Activated T-cell treated with anti-CD3 and anti-CD28 coated beads for 48 hours (primary cell): ENCODE measurements at places on chromosomes 12 and 14.

- DNase-seq: no peak
Observed at GRCh38 chr12:128637642-128638606, 185.8 kb downstream of the SLC15A4 start.

GRCh38 chr12:57735198-57735855 is 3.2 kb downstream of the AGAP2 start:
- DNase-seq: no peak

- DNase-seq: no peak
Observed at GRCh38 chr14:89422952-89423345, 5.9 kb upstream of the FOXN3 start.

DNA sequence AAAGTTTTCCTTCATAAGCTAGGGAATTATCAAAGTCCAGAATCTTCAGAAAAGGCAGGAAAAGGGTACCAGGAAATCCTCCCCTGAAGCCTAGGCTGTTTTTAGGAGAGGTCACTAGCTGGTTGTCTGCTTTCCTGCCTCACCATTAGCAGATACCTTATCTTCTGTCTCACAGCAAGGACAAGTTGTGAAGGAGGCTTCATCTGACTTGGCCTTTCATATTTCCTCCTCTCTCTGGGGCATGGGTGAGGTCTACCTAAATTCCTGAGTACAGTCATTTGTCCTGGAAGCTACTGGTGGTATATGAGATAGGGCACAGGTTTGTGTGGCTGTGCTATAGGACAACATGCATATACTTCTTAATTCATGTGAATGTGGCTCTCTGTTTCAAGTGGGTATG is 2.3 kb downstream of the FOXJ2 start:
- DNase-seq: no peak

- DNase-seq: no peak
Observed at GRCh38 chr12:106840243-106840642, 65.8 kb downstream of the RIC8B start.

DNA sequence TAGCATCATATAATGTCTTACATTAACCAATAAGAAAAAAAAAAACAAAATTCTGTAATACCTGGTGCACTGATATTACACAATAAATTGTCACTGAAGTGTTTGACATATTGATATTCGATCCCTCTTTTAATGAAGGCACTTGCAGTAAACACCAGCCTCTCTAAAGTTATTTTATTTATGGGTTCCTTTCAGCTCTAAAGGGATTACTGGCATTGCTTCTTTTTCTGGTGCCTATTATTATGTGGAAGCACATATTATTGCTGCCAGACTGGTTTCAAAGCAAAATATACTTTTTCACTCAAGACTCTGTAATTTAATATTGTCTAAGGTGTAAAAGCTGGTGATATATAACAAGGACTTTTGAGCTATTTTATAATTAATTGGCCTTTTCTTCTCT is 1090.5 kb downstream of the TRHDE start:
- DNase-seq: no peak

DNA sequence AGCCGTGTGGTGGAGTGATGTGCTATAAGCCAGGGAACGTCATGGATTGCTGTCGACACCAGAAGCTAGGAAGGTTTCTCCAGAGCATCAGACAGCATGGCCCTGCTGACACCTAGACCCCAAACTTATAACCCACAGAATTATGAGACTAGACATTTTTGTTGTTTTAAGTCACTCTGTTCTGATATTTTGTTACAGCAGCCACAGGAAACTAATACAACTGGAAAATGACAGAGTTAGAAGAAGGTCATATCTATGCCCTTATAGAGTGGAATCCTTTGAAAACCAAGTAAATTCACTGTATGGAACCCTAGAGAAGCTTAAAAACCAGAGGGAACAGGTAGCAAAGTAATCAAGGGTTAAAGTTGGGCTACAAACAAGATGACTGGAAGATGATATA is 42.5 kb downstream of the SPTLC2 start:
- DNase-seq: no peak

- no peak for DNase-seq
Observed at GRCh38 chr12:85552461-85552860, 272.4 kb downstream of the ALX1 start.

DNA sequence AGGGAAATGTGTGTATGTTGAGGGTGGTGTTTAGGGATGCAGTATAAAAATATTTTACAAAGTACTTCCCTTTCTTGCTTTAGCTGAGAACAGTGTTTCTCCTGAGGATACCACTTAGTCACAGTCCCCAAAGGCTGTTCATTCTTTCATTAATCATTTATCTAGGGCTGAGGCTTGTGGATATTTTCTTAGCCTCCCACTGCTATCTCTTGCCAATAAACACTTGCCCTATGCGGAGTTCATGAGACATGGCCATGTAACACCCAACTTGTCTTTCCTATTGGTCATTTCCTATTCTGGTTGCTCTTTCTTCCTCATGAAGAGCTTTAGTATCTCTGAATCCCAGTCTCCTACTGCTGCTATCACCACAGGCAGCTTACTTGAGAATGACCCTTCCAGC is 75.1 kb downstream of the ETNK1 start:
- no peak for DNase-seq

- no peak for DNase-seq
Observed at GRCh38 chr14:65330416-65330815, 82.1 kb upstream of the FUT8 start.

GRCh38 chr14:59229653-59230406 is 41.4 kb downstream of the DAAM1 start:
- no peak for DNase-seq
